ENCODE measurements at places on chromosomes 2 and 18.

DNA sequence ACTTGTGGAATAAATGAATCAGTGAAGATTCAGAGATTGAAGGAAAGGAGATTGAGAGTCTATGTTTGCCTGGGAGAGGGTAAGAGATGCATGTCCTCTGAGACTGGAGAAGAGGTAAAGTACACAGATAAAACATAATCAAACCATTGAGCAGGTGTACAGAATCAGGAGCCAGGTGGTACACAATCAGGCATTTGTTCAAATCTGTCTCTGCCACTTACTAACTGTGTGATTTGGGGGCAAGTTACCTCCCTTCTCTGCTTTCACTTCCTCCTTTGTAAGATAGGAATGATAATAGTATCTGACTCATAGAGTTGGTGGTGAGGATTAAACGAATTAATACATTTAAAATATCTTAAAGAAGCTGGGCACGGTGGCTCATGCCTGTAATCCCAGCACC lies 94.0 kb downstream of the CDK15 start:
- no peak for DNase-seq

DNA sequence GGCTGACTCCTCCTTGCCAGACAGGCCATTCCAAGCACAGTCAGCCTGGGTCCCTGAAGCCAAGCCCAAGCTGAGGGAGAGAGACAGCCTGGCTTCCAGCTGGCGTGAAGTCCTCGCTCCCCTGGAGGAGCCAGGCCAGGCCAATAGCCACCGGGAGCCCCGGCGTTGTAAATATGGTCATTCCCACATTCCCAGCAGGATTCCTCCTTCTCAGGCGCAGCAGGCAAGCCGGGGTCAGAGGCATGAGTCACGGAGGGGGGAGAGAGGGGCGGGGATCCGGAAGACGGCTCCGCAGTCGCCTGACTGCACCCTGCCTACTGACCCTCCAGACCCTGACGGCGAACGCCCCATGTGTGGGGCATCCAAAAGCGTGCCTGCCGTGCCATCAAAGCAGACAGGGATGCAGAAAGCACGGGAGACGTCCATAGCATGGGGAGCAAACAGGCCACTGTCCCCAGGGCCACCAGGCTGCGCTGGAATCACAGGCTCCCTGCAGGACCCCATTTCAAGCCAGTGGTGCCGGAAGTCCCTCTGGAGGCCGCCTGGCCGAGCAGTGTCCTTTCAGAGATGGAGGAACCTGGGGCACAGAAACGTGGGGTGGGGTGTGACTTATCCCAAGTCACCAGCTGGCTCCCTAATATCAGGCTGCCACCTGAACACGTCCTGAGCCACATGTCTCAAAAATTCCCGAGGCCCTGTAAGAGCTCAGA lies 48.2 kb downstream of the TWIST2 start:
- DNase-seq: peak; percentile 41

- DNase-seq: no peak
Observed at GRCh38 chr2:217555081-217555876, 447.5 kb downstream of the TNS1 start.

GRCh38 chr2:48946449-48947048 lies 191.0 kb upstream of the LHCGR start:
- DNase-seq: no peak

- DNase-seq: no peak
Observed at GRCh38 chr2:224310943-224311625, 90.8 kb downstream of the FAM124B start.

- DNase-seq: no peak
Observed at GRCh38 chr2:161606327-161606726, 17.9 kb upstream of the SLC4A10 start.

- DNase-seq: no peak
Observed at GRCh38 chr2:174826051-174826450, 61.8 kb upstream of the CHRNA1 start.

- DNase-seq: peak; percentile 49
Observed at GRCh38 chr2:20422402-20423271, 24.2 kb upstream of the RHOB start.

- peak; percentile 68 for DNase-seq
Observed at GRCh38 chr2:222993920-222994650, 57.9 kb upstream of the KCNE4 start.

DNA sequence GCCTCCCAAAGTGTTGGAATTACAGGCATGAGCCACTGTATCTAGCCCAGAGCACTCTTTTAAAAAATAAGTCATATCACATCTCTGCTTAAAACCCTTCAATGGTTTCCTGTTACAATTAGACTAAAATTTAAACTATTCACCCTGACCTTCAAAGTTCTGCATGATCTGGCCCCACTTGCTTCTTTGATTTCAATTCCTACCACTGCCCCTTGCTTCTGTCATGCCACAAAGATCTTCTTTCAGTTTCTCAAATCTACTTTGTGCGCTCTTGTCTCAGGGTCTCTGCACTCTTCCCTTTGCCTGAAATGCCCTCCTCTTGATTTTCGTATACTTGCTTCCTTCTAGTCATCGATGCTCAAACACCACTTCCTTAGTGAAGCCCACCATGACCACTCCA lies 213.0 kb downstream of the TMEM247 start:
- no peak for DNase-seq

- DNase-seq: no peak
Observed at GRCh38 chr18:27656167-27656778, 471.2 kb upstream of the CHST9 start.

DNA sequence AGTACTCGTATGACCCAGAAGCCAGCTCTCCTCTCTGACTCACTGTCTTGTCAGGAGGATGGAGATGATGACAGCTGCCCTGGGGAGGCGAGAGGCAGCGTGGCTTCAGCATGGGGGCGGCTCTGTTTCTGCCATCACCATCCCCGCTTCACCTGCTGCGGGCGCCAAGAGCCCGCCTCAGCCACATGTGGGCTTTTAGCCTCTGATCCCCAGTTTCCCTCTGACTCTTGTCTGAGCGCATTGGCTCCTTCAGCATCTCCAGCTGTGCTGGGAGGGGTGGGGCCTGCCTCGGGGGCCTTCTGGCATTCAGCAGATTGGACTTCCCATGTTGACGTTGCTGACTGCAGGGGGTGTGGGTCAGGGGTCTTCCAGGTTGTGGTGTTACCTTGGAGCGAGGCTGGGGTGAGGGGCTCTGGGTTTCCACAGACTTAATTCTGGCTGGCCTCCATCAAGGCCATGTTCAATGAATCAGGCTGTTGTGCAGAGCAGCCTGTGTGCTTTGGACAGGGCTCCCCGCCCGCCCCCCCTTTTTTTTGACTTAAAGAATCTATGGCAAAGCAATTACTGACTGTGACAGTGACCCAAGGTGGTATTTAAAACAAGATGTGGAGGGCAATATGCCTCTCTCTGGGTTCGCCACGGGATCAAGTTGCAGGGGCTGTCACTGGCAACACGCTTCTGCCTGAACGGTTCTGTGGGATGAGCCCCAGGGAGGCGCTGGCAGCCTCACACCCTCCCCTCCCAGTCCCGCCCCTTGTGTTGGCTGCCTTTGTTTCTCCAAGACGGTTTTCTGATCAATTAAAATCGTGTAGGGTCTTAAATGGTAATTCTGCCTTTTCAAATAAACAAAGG lies 228.3 kb downstream of the LDLRAD4 start:
- DNase-seq: no peak

GRCh38 chr2:240359695-240360094 lies 75.8 kb upstream of the GPC1 start:
- no peak for DNase-seq

GRCh38 chr18:39793609-39794008 lies 2161.4 kb upstream of the PIK3C3 start:
- no peak for DNase-seq

GRCh38 chr2:152542337-152542994 lies 174.8 kb downstream of the PRPF40A start:
- DNase-seq: no peak

- DNase-seq: no peak
Observed at GRCh38 chr2:222577341-222577740, 78.6 kb downstream of the FARSB start.

- DNase-seq: no peak
Observed at GRCh38 chr2:29040552-29040951, 33.8 kb downstream of the PCARE start.

- DNase-seq: peak; percentile 93
Observed at GRCh38 chr2:20617081-20617575, 33.8 kb downstream of the HS1BP3 start.

DNA sequence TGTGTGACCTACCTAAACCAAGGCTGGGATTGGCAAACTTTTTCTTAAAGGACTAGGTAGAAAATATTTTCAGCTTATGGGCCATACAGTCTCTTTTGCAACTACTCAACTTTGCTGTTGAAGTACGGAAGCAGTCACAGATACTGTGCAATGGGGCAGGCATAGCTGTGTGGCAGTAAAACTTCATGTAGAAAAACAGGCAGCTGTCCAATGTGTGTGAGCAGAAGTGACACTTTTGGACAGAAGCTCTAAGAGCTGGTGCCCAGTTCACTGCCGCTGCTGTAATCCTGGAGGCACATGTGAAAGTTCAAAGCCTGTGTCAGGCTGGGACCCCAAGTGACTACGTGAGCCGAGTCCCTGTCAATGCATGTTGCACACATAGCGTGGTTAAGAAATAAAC lies 46.7 kb downstream of the MAPK4 start:
- peak; percentile 8 for DNase-seq

- peak; percentile 54 for DNase-seq
Observed at GRCh38 chr2:113212245-113213060, 38.7 kb downstream of the PSD4 start.

DNA sequence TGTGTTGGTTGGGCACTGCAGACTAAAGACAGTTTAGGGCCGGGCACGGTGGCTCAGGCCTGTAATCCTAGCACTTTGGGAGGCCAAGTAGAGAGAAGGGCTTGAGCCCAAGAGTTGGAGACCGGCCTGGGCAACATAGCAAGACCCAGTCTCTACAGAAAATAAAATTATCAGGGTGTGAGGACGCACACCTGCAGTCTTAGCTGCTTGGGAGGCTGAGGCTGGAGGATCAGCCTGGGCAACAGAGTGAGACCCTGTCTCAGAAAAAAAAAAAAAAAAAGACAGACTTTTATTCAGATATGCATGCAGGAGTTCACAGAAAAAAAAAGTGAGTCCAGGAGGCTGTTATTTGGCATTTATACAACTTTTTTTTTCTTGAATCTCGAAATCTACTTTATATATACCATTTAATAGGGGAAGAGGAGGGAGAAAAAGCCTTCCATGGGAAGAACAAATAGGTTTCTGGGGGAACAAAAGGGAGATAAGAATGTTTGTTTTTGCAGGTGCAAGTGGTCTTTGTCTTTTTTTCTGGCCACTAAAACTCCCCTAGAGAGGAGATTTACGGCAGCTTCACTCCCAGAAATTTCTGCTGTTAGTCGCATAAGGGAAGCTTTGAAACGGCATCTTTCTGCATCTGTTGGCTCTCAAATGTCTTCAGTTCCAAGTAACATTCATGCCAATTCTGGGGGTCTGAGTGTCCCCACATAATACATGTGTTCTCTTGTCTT lies 4.1 kb upstream of the MSH6 start:
- DNase-seq: no peak

DNA sequence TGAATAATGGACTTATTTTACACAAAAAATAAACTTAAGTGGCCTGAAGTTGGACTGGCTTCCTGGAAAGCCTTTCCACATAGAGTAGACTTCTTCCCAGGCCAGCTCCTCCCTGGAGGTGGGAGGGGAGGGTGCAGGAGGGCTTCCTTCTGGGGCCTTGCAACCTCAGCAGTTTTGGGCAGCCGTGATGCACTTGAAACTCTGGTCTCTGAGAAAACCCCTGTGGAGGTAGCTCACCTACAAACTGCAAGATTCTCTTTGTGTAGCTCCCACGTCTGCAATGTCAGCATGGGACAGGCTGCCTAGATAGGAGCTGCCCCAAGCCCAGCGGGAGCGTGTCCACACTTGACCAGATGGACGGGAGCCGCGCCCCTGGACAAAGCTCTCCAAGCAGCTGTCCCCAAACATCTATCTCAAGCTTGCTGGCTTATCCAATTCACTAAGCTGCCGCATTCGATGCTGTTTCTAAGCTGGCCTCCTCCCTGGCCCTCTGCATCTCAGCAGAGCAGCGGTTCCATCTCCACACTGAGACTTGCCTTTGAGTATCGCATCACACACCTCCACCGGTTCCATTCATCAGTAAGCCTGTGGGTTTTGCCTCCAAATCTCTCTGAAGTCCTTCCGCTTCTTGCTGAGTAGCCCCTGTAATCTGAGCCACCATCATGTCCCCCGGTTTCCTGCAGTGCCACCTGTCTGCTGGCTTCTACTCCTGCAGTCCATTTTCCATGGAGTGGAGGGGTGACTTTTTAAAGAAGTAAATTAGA lies 1.6 kb upstream of the LPIN1 start:
- DNase-seq: no peak

GRCh38 chr2:7053650-7054265 lies 136.5 kb downstream of the RNF144A start:
- no peak for DNase-seq

GRCh38 chr2:148978026-148978685 lies 60.3 kb upstream of the LYPD6B start:
- DNase-seq: no peak

DNA sequence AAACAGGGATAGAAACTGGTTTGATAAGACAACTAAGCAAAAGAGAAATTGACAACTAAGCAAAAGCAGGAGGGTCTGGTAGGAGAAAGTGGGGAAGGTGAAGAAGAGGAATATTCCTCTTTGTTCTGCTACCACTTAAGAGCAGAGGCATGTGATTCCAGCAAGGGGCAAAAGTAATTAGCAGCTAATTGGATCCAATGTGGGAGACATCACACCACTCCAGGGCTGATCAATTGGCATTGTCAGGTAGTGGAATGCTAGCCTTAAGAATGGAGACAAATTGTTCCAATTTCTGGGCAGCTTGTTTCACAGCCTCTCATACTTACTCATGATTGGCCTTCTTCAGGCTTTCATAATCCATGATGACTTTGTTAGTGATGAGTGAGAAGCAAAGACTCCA lies 547.1 kb upstream of the GCFC2 start:
- DNase-seq: no peak

- DNase-seq: no peak
Observed at GRCh38 chr2:95343429-95344214, 46.5 kb downstream of the KCNIP3 start.

GRCh38 chr18:2148823-2149222 lies 422.5 kb downstream of the METTL4 start:
- DNase-seq: no peak

DNA sequence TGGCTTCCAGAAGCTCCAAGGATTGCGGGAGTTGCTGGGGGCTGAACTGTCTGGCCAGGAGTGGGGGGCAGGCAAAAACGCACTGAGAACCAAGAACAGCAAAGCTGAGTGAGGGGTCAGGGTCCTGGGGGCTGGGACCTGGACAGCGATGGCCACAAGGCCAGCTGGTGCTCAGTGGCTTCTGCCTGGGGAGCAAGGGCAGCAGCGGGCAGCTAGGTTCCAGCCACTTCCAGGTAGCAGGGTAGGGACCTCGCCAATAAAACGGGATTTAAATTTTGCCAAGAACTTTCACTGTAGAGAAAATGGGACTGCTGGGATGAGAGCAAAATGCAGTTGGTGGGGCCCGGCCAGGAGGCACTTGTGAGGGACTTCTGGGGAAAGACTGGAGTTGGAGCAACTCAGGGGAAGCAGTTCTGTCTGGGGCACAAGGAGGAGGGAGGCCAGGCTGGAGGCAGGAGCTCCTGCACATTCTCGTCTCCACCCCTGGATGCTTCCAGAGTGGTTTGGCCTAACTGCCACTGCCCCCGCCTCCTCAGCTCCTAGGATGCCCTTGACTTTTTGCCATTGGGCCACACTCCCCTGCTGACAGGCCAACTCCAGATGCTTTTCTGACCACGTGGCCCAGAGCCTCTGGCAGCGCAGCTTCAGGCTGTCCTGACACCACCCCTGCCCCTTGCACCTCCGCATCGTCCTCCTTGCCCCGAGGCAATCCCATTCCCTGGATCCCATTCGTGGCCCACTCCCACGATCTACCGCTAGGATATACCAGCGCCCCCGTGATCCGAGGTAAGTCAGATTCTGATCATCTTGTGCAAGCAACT lies 5.5 kb upstream of the CCDC74A start:
- DNase-seq: peak; percentile 60

- no peak for DNase-seq
Observed at GRCh38 chr2:206855585-206856433, 83.5 kb upstream of the CPO start.

All from heart right ventricle (tissue), 16 donors.